ENCODE measurements at places on chromosomes 16 and 17.
A peak's percentile ranks its signal among the peaks of the same experiment; 100 is the strongest.

- DNase-seq, result no peak
These were observed 4.1 kb downstream of the RARA start for GRCh38 chr17:40312893-40313667.

DNA sequence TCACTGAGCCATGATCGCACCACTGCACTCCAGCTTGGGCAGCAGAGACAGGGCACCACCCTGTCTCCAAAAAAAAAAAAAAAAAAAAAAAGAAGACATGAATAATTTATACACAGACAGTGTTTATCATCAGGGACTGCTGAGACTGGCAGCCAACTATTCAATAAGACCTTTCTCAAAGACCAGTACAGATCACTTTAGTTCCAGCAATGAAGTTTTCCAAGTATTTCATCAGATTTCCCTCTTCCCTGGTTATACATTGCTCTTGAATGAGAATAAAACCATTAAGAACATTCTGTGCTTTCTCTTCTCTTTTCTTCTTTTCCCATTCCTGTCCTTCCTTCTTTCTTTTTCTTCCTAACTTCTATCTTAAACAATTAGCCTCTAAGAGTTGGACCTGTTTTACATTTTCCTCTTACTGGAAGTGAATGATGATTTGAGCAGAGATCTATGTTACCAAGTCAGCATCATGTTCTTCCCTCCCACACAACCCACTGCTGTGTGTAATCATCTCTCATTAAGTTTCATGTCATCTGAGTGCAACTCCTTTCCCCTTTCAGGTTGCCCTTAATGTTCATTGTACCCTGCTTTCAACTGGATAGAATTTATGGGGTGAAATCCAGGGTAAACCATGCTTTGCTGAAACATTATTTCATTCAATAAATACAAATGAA is 35.9 kb upstream of the SMIM36 start:
- DNase-seq, result no peak

- DNase-seq, result no peak
These were observed 36.1 kb upstream of the ERCC4 start for GRCh38 chr16:13883881-13884280.

- no peak for DNase-seq
These were observed 64.1 kb upstream of the CACNG4 start for GRCh38 chr17:66900126-66901010.

GRCh38 chr17:35645923-35646322 is 58.8 kb downstream of the AP2B1 start:
- no peak for DNase-seq

- no peak for DNase-seq
These were observed 471 bp downstream of the PARD6A start for GRCh38 chr16:67661101-67661761.

GRCh38 chr16:10558305-10558704 is 22.1 kb downstream of the EMP2 start:
- no peak for DNase-seq

DNA sequence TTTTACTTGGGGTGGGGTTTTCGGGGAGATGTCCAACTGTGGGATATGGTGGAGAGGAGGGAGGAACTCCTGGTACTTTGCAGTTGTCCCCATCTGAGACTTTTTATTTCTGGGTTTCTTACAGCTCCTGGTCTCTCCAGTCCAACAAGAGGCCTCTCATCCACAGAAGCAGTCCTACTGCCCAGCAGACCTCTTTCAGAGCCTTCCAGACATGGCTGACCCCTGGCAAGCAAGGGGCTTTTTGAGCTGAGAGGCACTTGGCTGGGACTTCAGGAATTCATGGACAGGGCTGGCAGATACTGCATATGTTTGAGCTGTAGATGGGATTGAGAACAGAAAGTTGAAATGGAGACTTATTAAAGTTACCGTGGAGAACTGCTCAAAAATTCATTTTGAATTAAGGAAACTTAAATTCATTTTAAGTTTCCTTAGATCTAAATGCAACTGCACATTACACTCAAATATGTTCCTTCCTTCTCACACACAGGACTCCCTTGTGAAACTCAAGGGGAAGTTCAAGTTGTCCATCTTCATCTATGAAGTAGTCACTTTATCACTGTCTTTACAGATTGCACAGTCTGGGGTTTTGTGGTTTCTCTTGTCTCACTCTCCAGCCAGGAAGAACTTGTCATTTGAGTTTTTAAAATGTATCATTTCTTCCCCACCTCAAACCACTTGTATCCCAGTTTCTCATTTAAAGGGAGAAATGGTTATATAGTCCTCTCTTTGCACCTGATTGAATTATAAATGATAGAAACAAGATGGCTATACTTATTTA is 1.1 kb downstream of the LASP1NB start:
- peak; percentile 90 for DNase-seq

- DNase-seq, result no peak
These were observed 225.6 kb downstream of the MSI2 start for GRCh38 chr17:57481910-57482391.

GRCh38 chr16:77322757-77323156 is 112.1 kb downstream of the ADAMTS18 start:
- no peak for DNase-seq

DNA sequence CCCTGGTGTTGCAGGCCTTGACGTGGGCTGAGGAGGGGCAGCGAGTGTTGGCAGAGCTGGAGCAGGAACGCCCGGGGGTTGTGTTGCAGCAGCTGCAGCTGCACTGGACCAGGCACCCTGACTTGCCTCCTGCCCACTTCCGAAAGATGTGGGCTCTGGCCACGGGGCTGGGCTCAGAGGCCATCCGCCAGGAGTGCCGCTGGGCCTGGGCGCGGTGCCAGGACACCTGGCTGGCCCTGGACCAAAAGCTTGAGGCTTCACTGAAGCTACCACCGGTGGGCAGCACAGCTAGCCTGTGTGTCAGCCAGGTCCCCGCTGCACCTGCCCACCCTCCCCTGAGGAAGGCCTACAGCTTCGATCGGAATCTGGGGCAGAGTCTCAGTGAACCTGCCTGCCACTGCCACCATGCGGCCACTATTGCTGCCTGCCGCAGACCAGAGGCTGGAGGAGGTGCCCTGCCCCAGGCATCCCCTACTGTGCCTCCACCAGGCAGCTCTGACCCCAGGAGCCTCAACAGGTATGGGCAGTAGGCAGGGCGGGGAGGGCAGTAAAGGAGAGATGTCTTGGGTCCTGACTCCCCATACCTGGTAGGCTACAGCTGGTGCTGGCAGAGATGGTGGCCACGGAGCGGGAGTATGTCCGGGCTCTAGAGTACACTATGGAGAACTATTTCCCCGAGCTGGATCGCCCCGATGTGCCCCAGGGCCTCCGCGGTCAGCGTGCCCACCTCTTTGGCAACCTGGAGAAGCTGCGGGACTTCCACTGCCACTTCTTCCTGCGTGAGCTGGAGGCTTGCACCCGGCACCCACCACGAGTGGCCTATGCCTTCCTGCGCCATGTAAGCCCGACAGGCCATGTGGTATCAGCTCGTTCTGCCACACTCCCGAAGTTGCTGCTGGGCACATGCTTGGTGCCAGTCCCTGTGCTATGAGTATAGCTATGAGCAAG is 5.6 kb downstream of the PLEKHG4 start:
- DNase-seq, result no peak

DNA sequence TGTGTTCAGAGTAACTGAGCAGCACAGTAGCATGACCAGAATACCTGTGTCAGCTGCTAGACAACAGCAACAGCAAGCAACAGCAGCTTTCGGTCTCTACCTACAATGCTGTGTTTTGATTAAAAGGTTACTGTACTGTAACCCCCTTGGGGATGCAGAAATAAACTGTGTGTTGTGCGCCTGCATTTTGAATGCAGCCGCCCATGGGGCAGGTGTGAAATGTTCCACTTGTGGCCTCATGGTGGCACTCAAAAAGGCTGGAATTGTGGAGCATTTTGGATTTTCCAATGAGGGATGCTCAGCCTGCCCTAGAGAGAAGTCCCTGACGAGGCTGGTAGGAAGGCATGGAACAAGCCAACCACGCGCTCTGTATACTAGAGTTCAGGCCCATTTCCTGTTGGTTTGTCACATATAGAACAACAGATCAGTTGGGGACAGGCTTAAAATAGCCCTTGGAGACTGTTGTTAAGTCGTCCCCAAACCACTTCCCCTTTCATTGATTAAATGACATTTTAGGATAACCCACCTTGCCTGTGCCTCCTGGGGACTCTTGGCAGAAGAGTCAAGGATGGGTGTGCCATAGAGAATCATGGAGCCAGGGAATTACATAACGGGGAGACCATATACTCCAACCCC is 27.1 kb downstream of the SCPEP1 start:
- peak; percentile 35 for DNase-seq

- no peak for DNase-seq
These were observed 2.4 kb upstream of the TCAP start for GRCh38 chr17:39662551-39663339.

GRCh38 chr17:44672479-44673093 is 16.3 kb downstream of the MEIOC start:
- no peak for DNase-seq

- no peak for DNase-seq
These were observed 9.2 kb downstream of the UBFD1 start for GRCh38 chr16:23566724-23567123.

GRCh38 chr17:15346066-15346595 is 4.7 kb upstream of the TEKT3 start:
- no peak for DNase-seq

- no peak for DNase-seq
These were observed 496.8 kb downstream of the XYLT1 start for GRCh38 chr16:16973707-16974591.

GRCh38 chr17:74049167-74049966 is 154.1 kb upstream of the RPL38 start:
- no peak for DNase-seq

GRCh38 chr16:19356024-19356952 is 61.4 kb upstream of the TMC5 start:
- no peak for DNase-seq

DNA sequence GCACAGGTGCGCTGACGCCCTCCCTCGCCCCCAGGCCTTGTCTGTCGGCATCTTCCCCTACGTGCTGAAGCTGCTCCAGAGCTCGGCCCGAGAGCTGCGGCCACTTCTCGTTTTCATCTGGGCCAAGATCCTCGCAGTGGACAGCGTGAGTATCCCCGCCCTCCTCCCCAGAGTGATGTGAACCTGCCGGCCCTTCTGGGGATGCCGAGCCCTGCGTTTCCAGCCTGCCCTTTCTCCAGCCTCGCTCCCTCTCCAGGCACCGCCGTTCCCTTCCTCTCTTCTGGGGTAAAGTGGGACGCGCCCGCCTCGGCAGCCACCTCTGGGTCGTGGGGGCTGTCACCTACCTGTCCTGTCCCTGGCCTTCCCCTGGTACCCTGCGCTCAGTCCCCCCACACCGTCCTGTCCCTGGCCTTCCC is 133.9 kb upstream of the CHMP6 start:
- no peak for DNase-seq

- peak; percentile 49 for DNase-seq
These were observed 61.7 kb upstream of the LGALS9 start for GRCh38 chr17:27569257-27569722.

DNA sequence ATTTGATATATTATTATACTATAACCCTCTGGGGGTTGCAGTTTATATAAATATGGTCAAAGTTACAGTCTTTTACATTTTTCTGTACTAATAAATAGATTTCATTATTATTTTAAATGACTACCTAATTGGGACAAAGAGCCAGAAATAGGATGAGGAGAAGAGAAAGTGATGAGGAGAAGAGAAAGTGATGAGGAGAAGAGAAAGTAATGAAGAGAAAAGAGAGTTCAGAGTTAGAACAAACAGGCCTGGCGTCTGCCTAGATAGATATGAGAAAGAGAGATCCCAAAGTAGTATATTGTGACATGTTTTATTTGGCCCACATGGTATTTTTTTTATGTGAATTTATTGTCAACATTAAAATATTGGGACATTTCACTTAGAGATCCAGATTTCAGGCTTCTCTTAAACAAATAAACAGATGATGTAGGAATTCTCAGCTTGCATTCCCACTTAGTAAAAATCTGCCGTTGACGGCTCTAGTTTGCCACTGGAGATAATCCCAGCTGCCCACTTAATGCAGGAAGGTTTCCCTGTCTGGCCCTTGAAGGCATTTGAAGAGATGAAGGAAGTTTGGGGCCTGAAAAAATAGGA is 210.7 kb downstream of the STX8 start:
- no peak for DNase-seq

DNA sequence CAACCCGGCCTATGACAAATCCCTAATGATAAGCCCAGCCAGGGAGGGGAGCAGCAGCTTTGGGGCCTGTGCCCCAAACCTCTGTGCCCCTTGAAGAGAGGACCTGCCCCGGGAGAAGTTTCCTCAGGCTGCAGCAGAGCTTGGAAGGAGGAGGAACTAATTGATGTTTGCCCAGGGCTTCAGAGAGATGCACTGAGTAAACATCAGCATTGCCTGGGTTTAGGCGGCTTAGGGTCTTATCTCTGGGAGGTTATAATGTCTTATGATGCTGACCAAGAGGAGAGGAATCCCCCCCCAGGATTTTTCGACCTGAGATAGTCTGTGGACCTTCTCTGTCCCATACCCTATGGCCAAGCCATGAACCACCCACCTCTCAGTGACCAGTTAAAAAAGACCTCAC is 148.7 kb upstream of the SDK2 start:
- no peak for DNase-seq

DNA sequence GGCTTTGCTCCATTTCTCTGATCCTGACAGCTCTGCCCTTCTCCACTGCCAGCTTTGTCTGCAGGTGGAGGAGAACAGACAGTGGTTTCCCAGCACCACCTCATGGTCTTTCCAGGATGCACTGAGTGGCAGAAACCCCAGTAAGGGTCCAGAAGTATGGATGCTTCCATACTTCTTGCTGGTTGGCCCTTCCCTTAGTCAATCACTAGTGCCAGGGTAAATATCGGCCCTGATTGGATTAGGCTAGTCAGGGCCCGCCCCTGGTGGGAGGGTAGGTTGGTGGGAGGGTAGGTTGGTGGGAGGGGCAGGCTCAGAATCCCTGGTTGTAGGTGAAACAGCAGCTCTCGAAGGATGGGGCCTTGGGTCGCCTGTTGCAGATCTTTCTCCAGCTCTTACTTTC is 10.2 kb downstream of the RNF213 start:
- no peak for DNase-seq

DNA sequence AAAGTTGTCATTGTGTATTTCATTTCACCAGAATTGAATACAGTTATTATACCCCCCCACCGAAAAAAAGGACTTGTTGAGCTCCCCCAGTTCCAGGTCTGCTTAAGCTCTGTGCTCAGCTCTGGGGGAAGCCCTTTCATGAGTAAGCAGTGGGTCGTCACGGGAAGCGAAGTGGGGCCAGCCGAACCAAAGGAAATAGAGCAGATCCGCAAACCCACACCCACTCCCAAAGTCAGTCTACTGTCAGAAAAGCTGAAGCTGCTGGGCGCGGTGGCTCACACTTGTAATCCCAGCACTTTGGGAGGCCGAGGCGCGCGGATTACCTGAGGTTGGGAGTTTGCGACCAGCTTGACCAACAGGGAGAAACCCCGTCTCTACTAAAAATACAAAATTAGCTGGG is 50.1 kb downstream of the PECAM1 start:
- DNase-seq, result no peak

DNA sequence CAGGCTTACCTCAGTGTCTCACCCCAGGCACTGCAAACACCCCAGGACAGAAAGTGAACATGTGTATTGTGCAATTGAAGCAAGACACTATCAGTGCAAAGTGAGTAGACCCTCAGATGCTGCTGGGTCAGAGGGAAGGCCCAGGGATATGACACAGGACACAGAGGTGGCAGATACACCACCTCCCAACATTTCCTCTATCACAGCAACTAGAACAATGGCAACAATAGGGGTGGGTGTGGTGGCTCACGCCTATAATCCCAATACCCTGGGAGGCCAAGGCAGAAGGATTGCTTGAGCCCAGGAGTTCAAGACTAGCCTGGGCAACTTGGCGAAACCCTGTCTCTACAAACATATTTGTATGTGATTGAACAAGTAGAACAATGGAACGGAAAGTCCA is 22.5 kb downstream of the MILR1 start:
- no peak for DNase-seq

- DNase-seq, result no peak
These were observed 146.6 kb downstream of the IRX5 start for GRCh38 chr16:55077266-55077665.
